ENCODE measurements at places on chromosomes 4 and X. TPM values are rescaled to one million over a fixed set of nuclear protein-coding genes. Genes with fewer than 3 reads are reported as not detected.

The GSX2 gene
- total RNA-seq: not detected

The RGN gene
- total RNA-seq: not detected

The CLGN gene
- total RNA-seq: not detected

The GRIA2 gene
- total RNA-seq: not detected

The DIPK2B gene
- not detected for total RNA-seq

The PCDH18 gene
- not detected for total RNA-seq

The DKK2 gene
- total RNA-seq: not detected

The BMX gene
- total RNA-seq: not detected

The EREG gene
- total RNA-seq: 0.59 TPM

The PTPN13 gene
- total RNA-seq: 3.9 TPM

The CDKL5 gene
- total RNA-seq: 2.4 TPM

The IDH3G gene
- 47.3 TPM for total RNA-seq

The OTC gene
- not detected for total RNA-seq

The CPE gene
- not detected for total RNA-seq

The PDE6B gene
- 11.4 TPM for total RNA-seq

The DACH2 gene
- total RNA-seq: not detected

The ABHD18 gene
- 17.0 TPM for total RNA-seq

The PPP1R2C gene
- not detected for total RNA-seq

The SMIM43 gene
- not detected for total RNA-seq

The ABCG2 gene
- not detected for total RNA-seq

The TMEM144 gene
- total RNA-seq: 0.45 TPM

The CYTL1 gene
- total RNA-seq: not detected

The SPINK2 gene
- total RNA-seq: 4.0 TPM

The HTRA3 gene
- total RNA-seq: not detected

The ADH1B gene
- total RNA-seq: not detected

The MBNL3 gene
- total RNA-seq: 19.0 TPM

The RIPPLY1 gene
- not detected for total RNA-seq

The GATA1 gene
- not detected for total RNA-seq

The MAGEB6 gene
- total RNA-seq: not detected

The ZMAT1 gene
- total RNA-seq: 20.2 TPM

The COL4A5 gene
- not detected for total RNA-seq

The NPNT gene
- total RNA-seq: not detected

The PARM1 gene
- total RNA-seq: 0.05 TPM

The NOX1 gene
- total RNA-seq: not detected

The RBM41 gene
- total RNA-seq: 8.2 TPM

The USO1 gene
- total RNA-seq: 10.5 TPM

The BGN gene
- total RNA-seq: not detected

The F11 gene
- not detected for total RNA-seq

The MGARP gene
- total RNA-seq: not detected

The ADGRG2 gene
- total RNA-seq: not detected

The DMRTC1 gene
- total RNA-seq: 0.50 TPM
